Subcutaneous preadipocyte (primary cell): ENCODE measurements at places on chromosomes 11 and 22. TPM values are rescaled to one million over a fixed set of nuclear protein-coding genes. Genes with fewer than 3 reads are reported as not detected.

Gene C11orf97
- total RNA-seq: not detected in 2 replicates

Gene WNT11
- 0.59 and 1.1 TPM in 2 replicates for total RNA-seq

Gene SLC22A6
- total RNA-seq: not detected in 2 replicates

Gene CYP2D6
- total RNA-seq: 0.20 and 0.37 TPM in 2 replicates

Gene FHIP1B
- 13.2 and 19.2 TPM in 2 replicates for total RNA-seq

Gene CADM1
- under 0.01 and 0.37 TPM in 2 replicates for total RNA-seq

Gene CASP1
- total RNA-seq: 6.1 and 9.9 TPM in 2 replicates

Gene CRYBB3
- total RNA-seq: not detected in 2 replicates

Gene DEFB131B
- not detected in 2 replicates for total RNA-seq

Gene BLID
- total RNA-seq: 23.9 and 46.5 TPM in 2 replicates

Gene C11orf87
- total RNA-seq: not detected in 2 replicates

Gene CSNK2A3
- total RNA-seq: 1.6 and 2.9 TPM in 2 replicates

Gene OR2AG1
- total RNA-seq: under 0.01 TPM in 1 of 2 replicates, not detected in the other

Gene SCGB1D1
- not detected in 2 replicates for total RNA-seq

Gene MRGPRE
- 0.20 and 0.73 TPM in 2 replicates for total RNA-seq

Gene ADORA2A
- total RNA-seq: 1.1 and 4.1 TPM in 2 replicates

Gene GVQW3
- 2.9 and 3.3 TPM in 2 replicates for total RNA-seq

Gene OR5B12
- not detected in 2 replicates for total RNA-seq

Gene RHOD
- 3.5 and 4.4 TPM in 2 replicates for total RNA-seq

Gene SLC17A6
- total RNA-seq: not detected in 2 replicates

Gene RELA
- 22.8 and 31.9 TPM in 2 replicates for total RNA-seq

Gene UNC93B1
- 18.7 and 19.7 TPM in 2 replicates for total RNA-seq

Gene ST14
- under 0.01 and 0.20 TPM in 2 replicates for total RNA-seq

Gene TREH
- not detected in 2 replicates for total RNA-seq

Gene PLEKHB1
- total RNA-seq: under 0.01 TPM in 1 of 2 replicates, not detected in the other

Gene HSPB2
- 0.20 and 0.73 TPM in 2 replicates for total RNA-seq

Gene MMP13
- not detected in 2 replicates for total RNA-seq

Gene MRGPRF
- 27.8 and 40.1 TPM in 2 replicates for total RNA-seq

Gene PARVG
- total RNA-seq: under 0.01 and 0.20 TPM in 2 replicates

Gene ANO3
- 2.6 and 3.7 TPM in 2 replicates for total RNA-seq

Gene FAM227A
- 1.4 and 2.2 TPM in 2 replicates for total RNA-seq

Gene OR52I2
- not detected in 2 replicates for total RNA-seq

Gene POLA2
- total RNA-seq: 9.9 and 17.6 TPM in 2 replicates

Gene APOL5
- under 0.01 TPM in 1 of 2 replicates, not detected in the other for total RNA-seq

Gene PDE2A
- 0.37 and 1.2 TPM in 2 replicates for total RNA-seq

Gene CSKMT
- 8.5 and 17.6 TPM in 2 replicates for total RNA-seq

Gene MFRP
- not detected in 2 replicates for total RNA-seq

Gene ZPR1
- total RNA-seq: 36.4 and 44.2 TPM in 2 replicates

Gene C11orf65
- total RNA-seq: 0.39 and 1.8 TPM in 2 replicates

Gene PHOX2A
- not detected in 2 replicates for total RNA-seq

Gene CSRP3
- not detected in 2 replicates for total RNA-seq

Gene GPR83
- total RNA-seq: under 0.01 TPM in 2 replicates
